ENCODE measurements at places on chromosomes 12 and 14. TPM values are rescaled to one million over a fixed set of nuclear protein-coding genes. Genes with fewer than 3 reads are reported as not detected.

TAS2R20 gene
- polyA plus RNA-seq, result 0.64 TPM

LGR5 gene
- polyA plus RNA-seq, result 0.99 TPM

STAT2 gene
- 61.4 TPM for polyA plus RNA-seq

DNA sequence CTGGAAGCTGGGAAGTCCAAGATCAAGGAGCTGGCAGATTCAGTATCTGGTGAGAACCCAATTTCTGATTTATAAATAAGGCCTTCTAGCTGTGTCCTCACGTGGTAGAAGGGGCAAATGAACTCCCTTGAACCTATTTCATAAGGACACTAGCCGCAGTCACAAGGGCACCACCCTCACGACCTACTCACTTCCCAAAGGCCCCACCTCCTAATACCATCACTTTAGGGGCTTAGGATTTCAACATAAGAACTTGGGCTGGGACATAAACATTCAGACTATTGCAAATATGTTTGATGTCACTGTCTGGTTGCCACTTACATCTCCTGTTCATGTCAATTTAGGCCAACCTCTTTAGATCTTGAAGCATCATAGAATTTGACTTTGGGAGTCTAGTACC lies 10.8 kb upstream of the CNIH1 start:
- no peak for DNase-seq

DNA sequence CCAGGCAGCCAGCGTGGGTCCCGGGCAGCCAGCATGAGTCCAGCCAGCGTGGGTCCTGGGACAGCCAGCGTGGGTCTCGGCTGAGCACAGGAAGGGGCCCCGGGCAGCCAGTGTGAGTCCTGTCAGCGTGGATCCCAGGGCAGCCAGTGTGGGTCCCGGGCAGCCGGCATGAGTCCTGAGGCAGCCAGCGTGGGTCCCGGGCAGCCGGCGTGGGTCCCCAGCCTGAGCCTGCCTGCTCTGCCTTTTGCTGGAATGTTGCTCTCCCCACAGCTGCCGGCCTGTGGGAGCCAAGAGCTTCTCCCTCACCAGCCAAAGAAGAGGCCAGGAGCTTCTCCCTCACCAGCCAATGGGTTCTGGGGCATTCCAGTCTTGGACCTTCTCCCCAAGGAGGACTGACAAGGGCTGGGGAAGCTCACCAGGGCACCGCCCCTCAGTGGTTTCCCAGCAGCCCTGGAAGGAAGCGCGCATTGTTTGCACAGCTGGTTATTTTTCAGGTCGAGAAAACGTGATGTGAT lies 15.0 kb upstream of the RFLNA start:
- peak; percentile 76 for DNase-seq

GRCh38 chr14:52998376-52999015 lies 47.6 kb upstream of the FERMT2 start:
- peak; percentile 97 for DNase-seq

DNA sequence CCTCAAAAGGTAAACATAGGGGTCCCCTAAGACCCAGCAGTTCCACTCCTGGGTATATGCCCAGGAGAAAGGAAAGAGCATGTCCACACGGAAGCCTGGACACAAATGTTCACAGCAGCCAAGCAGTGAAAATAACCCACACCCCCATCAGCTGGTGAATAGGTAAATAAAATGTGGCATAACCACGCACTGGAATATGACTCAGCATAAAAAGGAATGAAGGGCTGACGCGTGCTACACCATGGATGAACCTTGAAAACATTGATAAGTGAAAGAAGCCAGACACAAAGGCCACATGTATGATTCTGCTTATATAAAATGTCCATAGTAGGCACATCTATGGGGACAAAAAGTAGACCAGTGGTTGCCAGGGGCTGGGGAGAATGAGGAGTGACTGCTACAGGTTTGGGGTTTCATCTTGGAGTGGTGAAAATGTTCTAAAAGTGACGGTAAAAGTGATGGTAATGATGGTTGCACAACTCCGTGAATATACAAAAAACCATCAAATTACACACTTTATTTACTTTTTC lies 3.8 kb upstream of the SCARB1 start:
- no peak for DNase-seq
